Caki2 (cell line): ENCODE measurements at places on chromosomes 1 and 21.

DNA sequence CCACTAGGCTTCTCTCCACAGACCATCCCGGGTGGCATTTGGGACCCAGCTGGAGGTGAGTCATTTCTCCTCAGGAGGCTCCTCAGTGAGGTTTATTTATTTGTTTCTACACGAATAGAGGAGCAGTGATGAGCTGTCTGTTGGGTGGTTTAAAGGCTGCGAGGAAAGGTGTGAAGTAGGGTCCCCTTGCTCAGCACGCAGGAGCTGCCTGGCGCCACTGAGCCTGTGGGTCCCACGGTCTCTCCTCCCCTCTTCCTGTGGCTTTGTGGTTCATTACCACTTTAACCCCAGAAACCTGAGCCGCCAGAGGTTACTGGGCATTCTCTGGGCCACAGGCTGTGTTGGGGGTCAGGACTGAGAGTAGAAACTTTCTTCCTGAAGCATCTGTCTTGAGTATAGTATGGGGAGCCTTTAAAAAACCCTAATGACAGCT is 39.9 kb downstream of the IL6R start:
- peak; percentile 53 for DNase-seq

DNA sequence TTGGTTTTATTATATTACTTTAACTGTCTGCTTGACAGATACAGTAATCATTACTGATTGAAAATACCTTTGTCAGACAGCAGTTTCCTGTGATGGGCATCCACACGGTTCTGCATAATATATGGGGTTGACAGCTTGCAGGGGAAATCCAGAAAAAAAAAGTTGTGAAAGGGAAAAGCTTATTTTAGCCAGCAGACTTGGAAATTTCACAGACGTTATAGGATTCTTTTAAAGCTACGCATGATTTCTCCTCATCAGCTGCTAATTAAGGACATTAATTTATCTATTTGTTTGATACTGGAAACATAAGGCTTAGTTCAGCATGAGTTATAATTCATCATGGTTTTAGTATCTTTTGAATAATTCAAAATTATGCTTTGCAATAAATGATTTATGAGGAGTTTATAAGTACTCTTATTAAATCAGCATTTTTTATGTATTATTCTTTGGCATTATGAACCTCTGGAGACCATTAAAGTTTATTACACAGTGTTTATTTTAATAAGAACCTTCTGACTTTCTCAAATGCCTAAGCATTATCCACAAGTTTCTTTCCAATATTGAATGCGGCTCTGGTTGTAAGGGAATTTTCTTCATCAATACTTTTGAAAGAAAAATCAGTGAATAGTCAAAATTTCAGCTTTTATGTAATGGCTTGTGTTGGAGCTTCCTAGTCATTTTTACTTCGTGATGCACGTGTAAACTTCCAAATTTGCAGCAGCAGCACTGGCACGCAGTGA is 235.3 kb upstream of the KCNK2 start:
- no peak for DNase-seq

DNA sequence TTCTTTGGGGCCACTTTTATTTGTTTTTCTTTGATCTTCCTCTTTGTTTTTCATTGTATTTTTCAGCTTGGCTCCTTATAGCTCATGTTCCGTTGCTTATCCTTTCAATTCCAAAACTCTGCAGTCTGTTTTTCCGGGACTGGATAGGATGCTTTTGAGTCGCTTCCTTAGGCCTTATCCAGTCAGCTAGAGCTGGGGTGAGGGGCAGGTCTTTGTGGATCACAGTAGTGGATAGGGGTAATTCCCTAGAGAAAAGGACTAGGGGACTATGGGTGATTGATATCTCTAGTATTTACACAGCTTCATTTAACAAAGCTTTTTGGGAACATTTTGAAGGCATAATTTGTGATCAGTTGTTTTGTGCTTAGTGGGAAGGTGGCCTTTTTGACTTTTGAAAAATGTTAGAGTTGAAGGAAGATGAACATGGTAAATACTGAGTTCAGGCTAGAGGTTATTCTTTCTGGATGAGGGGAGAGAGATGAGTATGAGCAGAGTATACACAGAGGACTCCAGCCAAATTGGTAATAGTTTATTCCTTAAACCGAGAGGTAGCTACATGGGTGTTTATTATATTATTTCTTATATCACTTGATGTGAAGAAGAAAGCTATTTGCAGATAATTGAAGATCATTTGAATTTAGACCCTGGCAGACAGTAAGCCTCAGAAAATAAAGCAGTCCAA is 22.5 kb downstream of the CEP350 start:
- no peak for DNase-seq

DNA sequence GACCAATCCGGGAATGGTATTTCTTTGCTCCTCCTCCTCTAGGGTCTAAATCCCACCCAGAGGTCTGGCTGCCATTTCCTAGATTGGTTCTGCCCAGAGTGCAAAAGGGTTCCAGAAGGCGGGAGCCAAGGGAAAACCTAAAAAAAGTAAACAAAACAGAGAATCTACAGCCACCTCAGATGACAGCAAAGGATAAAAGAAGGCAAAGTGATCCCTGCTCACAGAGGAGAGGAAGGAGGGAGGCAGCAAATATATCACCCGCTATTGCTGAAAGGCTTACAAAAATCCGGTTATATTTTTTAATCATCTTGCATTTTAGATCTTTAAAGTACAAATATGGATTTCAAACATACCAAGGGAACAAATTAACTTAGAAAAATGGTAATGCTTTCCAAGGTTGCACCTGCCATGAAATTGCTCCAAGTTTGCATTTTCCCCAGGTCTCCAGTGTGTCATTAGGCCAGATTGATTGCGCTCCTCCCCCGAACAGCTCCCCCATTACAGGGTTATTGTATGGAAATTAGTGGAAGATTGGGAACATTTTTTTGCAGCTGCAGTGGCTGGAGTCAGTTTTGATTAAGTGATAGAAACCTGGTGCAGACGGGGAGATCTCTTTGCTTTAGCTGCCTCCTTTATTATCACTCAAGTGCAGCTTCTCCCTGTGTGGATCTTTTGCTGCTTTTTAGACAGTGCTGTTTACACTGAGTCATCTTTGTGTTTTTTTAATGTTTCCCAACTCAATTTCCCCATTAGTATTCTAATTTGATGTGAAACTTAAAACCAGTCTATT is 280.5 kb upstream of the CAMK1G start:
- no peak for DNase-seq

GRCh38 chr1:147177611-147178380 is 5.5 kb upstream of the PRKAB2 start:
- no peak for DNase-seq

- no peak for DNase-seq
Measured at GRCh38 chr1:178374016-178374415, 122.7 kb downstream of the CLEC20A start.

GRCh38 chr1:21886486-21887215 is 50.5 kb downstream of the HSPG2 start:
- no peak for DNase-seq
